ENCODE measurements at places on chromosomes 3 and 15. TPM values are rescaled to one million over a fixed set of nuclear protein-coding genes. Genes with fewer than 3 reads are reported as not detected.

GRCh38 chr15:35168464-35168863 is 83.4 kb upstream of the NANOGP8 start:
- no peak overlapping the region for H3K4me3 ChIP-seq
- no peak overlapping the region for H3K27ac ChIP-seq
- H3K4me1 ChIP-seq: no peaks in the 10 kb centered on the region
- no peaks in the 10 kb centered on the region for H3K27me3 ChIP-seq

DNA sequence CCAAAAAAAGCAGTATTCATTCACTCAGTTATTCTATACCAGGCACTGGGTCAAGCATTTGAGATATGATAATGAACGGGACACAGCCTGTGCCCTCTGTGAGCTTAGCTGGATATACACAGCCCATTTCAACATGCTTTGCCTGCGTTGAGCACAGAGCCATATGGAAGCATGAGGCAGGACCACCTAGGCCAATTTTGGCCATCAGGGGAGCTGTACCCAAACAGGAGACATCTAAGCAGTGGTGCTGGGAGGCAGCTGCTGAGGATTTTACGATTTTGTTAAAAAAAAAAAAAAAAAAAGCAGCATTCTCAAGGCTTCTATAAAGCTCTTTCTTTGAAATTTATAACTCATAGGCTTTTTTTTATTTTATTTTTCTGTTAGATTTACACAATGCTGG is 87.2 kb upstream of the SLC2A2 start:
- no peak overlapping the region for H3K4me3 ChIP-seq
- no peak overlapping the region for H3K27ac ChIP-seq
- DNase-seq: no peak
- no peaks in the 10 kb centered on the region for H3K27me3 ChIP-seq
- H3K4me1 ChIP-seq: no peaks in the 10 kb centered on the region
- peaks cover 9% of the 10 kb centered on the region for H3K36me3 ChIP-seq

DNA sequence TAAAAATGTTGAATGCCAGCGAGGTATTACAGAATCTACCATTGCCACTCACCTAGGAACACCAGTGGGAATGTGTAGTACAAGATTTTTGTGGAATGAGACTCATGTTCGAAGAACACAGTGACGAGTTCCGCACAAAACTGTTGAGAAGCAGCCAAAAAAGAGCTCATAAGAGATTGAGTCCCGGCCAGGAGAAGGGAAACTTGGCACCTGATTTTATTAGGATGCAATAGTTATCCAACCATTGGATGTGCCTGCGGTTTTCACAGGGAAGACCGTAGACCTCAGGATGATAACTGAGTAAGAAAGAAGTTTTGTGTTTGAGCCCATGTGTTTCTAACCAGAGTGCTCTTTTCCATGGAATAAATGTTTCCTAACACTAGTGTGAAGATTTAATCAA is 88.9 kb downstream of the PTPRG start:
- H3K4me3 ChIP-seq: no peak overlapping the region
- no peaks in the 10 kb centered on the region for H3K27me3 ChIP-seq
- H3K4me1 ChIP-seq: peaks cover 2% of the 10 kb centered on the region

GRCh38 chr3:171056528-171056927 is 30.0 kb upstream of the SLC2A2 start:
- no peak for DNase-seq
- no peaks in the 10 kb centered on the region for H3K4me1 ChIP-seq
- H3K27ac ChIP-seq: no peak overlapping the region

GRCh38 chr15:63880744-63881143 is 47.0 kb upstream of the HERC1 start:
- no peak overlapping the region for H3K4me3 ChIP-seq
- H3K27ac ChIP-seq: no peak overlapping the region
- DNase-seq: no peak
- H3K36me3 ChIP-seq: no peaks in the 10 kb centered on the region
- H3K4me1 ChIP-seq: no peaks in the 10 kb centered on the region

GRCh38 chr3:47009225-47010110 is 30.0 kb downstream of the NBEAL2 start:
- H3K27ac ChIP-seq: peak overlapping the region; percentile 11
- DNase-seq: peak; percentile 14

GRCh38 chr3:114310695-114311094 is 16.9 kb downstream of the TIGIT start:
- H3K4me1 ChIP-seq: no peaks in the 10 kb centered on the region
- DNase-seq: no peak
- H3K4me3 ChIP-seq: no peak overlapping the region
- H3K27ac ChIP-seq: no peak overlapping the region
- H3K27me3 ChIP-seq: no peaks in the 10 kb centered on the region

DNA sequence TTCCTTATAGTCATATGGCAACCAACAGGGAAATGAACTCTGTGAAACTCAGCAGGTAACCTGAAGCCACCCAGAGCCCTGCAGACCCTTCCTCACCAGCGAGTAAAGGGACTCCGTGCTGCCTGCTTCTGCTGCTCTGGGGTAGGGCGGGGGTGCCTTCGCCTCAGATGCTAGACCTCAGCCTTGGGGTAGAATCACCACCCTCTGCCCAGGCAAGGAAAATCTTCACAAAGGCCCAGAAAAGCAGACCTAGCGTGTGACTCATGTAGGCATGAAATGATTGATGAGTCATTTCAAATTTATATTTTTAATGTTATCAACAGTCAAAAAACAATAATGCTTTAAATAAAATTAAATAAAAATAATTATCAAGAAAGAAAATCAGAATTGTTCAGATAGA is 6.6 kb downstream of the STIMATE start:
- no peaks in the 10 kb centered on the region for H3K27me3 ChIP-seq
- peaks cover 21% of the 10 kb centered on the region for H3K4me1 ChIP-seq
- H3K4me3 ChIP-seq: no peak overlapping the region
- DNase-seq: no peak

- no peak overlapping the region for H3K4me3 ChIP-seq
- peak overlapping the region; percentile 47 for H3K27ac ChIP-seq
- H3K4me1 ChIP-seq: peaks cover 8% of the 10 kb centered on the region
- H3K27me3 ChIP-seq: no peaks in the 10 kb centered on the region
- DNase-seq: no peak
Observed at GRCh38 chr15:41943543-41944312, 28.6 kb downstream of the EHD4 start.

- no peak overlapping the region for H3K27ac ChIP-seq
- no peaks in the 10 kb centered on the region for H3K4me1 ChIP-seq
Observed at GRCh38 chr15:88749699-88750098, 53.5 kb upstream of the ACAN start.

- DNase-seq: no peak
- no peak overlapping the region for H3K27ac ChIP-seq
- no peaks in the 10 kb centered on the region for H3K4me1 ChIP-seq
- no peaks in the 10 kb centered on the region for H3K36me3 ChIP-seq
- no peak overlapping the region for H3K4me3 ChIP-seq
- H3K27me3 ChIP-seq: no peaks in the 10 kb centered on the region
Observed at GRCh38 chr15:20671675-20672074, 130.1 kb upstream of the GOLGA6L6 start.

GRCh38 chr15:87962428-87962827 is 294.1 kb downstream of the NTRK3 start:
- no peak overlapping the region for H3K4me3 ChIP-seq
- no peak for DNase-seq
- no peak overlapping the region for H3K27ac ChIP-seq
- no peaks in the 10 kb centered on the region for H3K36me3 ChIP-seq
- H3K4me1 ChIP-seq: no peaks in the 10 kb centered on the region
- H3K27me3 ChIP-seq: no peaks in the 10 kb centered on the region

- DNase-seq: no peak
- no peaks in the 10 kb centered on the region for H3K36me3 ChIP-seq
- no peaks in the 10 kb centered on the region for H3K27me3 ChIP-seq
- H3K4me1 ChIP-seq: no peaks in the 10 kb centered on the region
- H3K4me3 ChIP-seq: no peak overlapping the region
Observed at GRCh38 chr3:58578873-58579272, 1.7 kb upstream of the FAM107A start.

DNA sequence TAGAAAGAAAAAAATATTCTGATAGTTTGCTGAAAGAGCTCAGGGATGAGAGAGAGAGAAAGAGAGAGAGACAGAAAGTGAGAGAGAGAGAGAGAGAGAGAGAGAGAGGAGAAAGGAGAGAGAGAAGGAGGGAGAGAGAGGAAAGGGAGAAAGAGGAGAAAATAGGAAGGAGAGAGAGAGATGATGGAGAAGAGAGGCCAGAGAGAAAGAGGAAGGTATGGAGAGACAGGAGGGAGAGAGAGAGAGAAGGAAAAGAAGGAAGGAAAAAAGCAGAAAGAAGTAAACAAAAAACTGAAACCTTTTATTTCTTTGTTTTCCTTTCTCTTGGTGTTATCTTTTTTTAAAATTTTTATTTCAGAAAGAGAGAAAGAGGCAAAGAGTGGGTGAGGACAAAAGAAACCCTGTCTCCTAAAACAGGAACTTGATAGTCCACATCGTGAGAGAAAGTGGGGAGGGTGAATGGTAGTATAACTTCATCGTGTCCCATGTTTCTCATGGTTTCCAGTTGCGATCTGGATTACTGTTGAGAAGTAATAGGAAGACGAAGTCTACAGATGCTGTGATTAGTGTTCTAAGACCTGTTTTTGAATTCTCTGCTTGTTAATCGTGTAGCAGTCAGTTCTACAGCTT is 279.7 kb downstream of the LPP start:
- H3K4me1 ChIP-seq: peaks cover 16% of the 10 kb centered on the region
- no peaks in the 10 kb centered on the region for H3K27me3 ChIP-seq
- no peaks in the 10 kb centered on the region for H3K36me3 ChIP-seq
- no peak overlapping the region for H3K4me3 ChIP-seq
- no peak overlapping the region for H3K27ac ChIP-seq

GRCh38 chr3:139491027-139491700 is 14.8 kb upstream of the RBP2 start:
- no peaks in the 10 kb centered on the region for H3K36me3 ChIP-seq
- no peaks in the 10 kb centered on the region for H3K27me3 ChIP-seq
- peak; percentile 75 for DNase-seq
- H3K4me1 ChIP-seq: peaks cover 9% of the 10 kb centered on the region

DNA sequence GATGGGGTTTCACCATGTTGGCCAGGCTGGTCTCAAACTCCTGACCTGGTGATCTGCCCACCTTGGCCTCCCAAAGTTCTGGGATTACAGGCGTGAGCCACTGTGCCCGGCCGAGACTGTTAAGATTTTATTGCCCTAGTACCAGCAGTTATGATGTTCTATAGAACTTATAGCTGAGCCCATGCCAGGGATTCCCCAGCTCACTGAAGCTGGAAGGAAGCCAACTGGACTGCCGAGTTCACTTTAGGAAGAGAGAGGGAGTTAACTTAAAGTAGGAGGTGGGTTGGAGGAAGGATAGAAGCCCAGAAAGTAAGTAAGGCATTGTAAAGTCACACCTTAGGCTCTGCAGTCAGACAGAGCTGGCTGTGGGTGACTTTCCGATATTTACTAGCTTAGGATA is 101.1 kb upstream of the BOC start:
- H3K27me3 ChIP-seq: no peaks in the 10 kb centered on the region
- H3K27ac ChIP-seq: no peak overlapping the region
- H3K4me1 ChIP-seq: no peaks in the 10 kb centered on the region
- no peaks in the 10 kb centered on the region for H3K36me3 ChIP-seq
- peak; percentile 10 for DNase-seq
- H3K4me3 ChIP-seq: no peak overlapping the region

GRCh38 chr3:53694046-53694445 is 152.2 kb downstream of the CHDH start:
- H3K36me3 ChIP-seq: no peaks in the 10 kb centered on the region
- no peaks in the 10 kb centered on the region for H3K4me1 ChIP-seq
- no peak overlapping the region for H3K27ac ChIP-seq
- H3K4me3 ChIP-seq: no peak overlapping the region
- no peak for DNase-seq

The CACNA2D2 gene
- 0.81 TPM for polyA plus RNA-seq

The SPSB4 gene
- not detected for polyA plus RNA-seq

The TPRG1 gene
- 1.00 TPM for polyA plus RNA-seq

The DZIP3 gene
- polyA plus RNA-seq: 2.9 TPM

The TRIM71 gene
- polyA plus RNA-seq: 0.01 TPM

The CLDN11 gene
- 6.5 TPM for polyA plus RNA-seq

The TMEM212 gene
- polyA plus RNA-seq: not detected

The CLSTN2 gene
- polyA plus RNA-seq: 0.84 TPM

The WDR76 gene
- polyA plus RNA-seq: 1.6 TPM

Measured in small intestine (tissue), 16 donors.